NCI-H510A (cell line): ENCODE measurements at places on chromosomes 7 and 10.
A peak's percentile ranks its signal among the peaks of the same experiment; 100 is the strongest.

GRCh38 chr7:25580141-25580540 lies 351.9 kb upstream of the NPVF start:
- DNase-seq = no peak

- DNase-seq = no peak
Observed at GRCh38 chr10:132078746-132079345, 13.1 kb downstream of the JAKMIP3 start.

GRCh38 chr7:157432957-157433576 lies 96.3 kb downstream of the DNAJB6 start:
- DNase-seq = peak; percentile 30

DNA sequence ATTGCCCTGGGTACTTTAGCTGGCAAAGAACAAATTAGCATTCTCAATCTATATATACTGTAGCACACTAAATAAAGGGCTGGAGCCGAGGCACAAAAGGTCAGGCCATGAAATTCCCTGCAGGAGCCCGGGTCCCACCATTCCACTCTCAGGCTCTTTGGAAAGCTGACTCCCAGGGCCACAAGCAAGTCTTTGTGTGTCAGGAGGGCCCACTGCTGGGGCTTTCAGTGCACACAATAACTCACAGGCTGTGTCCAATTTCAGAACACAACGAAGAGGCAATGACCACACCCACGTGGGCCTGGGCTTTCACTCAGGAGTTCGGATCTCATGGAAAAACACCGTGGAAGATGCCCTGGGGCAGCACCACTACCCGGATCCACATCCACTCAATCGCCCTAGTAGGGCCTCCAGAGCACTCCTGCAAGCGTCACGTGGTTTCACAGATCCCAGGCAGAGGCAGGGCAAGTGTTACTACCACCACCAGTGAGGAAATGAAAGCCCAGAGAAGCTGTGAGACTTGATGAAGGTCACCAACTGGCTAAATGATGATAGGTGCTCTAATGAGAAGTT lies 60.3 kb downstream of the COBL start:
- DNase-seq = no peak

GRCh38 chr10:52778511-52779392 lies 6.2 kb upstream of the MBL2 start:
- no peak for DNase-seq

DNA sequence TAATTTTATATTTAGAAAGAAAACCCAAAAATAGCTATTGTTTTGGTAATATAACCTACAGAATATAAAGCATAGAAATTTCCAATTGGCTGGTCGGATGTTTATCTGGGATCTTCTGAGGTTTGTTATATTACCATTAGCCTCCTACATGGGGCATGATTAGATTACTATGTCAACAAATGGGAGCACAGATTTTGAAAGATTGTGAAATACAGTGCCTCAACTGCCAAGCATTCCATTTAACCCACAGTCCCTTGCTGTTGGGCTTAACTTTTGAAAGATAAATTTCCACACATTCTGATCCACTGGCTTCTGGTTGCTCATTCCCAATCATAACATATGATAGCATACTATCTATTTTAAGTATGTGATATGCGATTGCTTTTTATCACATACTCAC lies 455.4 kb upstream of the C7orf33 start:
- no peak for DNase-seq

GRCh38 chr10:122503886-122504609 lies 42.7 kb downstream of the HTRA1 start:
- no peak for DNase-seq

DNA sequence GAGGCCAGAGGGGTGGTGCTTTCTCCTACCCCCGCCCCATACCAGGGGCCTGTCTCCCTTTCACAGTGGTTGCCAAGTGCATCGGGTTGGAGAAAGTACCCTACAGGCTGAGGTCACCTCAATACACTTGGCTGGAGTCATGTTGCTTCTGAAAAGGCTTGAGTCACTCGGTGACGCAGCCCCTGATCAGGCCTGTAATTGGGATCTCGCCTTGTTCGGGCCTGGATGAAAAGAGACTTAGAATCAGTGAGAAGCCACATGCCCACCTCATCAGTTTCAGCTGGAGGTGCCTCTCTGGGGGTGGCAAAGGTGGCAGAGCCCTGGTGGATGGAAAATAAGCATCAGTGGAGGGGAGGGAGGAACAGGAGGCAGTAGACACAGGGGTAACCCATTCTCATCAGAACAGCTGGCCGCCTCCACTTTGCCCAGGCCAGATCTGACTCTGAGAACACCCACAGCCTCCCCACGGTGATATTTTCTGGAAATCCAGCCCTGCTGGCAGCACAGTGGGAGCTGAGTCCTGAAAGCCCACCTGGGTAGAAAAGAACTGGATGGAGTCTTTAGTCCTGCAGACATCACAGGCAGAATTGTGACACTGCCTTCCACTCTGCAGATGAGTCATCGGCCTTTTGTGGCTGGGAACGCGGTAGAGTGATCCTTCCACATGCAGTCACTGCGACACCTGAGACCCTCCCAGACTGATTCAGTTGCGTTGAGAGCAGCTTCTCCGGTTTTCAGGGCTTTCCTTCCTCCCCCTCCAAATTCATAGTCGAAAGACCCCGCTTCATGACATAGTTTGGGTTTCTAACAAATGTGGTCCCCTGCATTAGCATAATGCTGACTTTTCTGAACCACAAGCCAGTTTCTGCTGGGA lies 108.0 kb downstream of the GRK5 start:
- DNase-seq = no peak

DNA sequence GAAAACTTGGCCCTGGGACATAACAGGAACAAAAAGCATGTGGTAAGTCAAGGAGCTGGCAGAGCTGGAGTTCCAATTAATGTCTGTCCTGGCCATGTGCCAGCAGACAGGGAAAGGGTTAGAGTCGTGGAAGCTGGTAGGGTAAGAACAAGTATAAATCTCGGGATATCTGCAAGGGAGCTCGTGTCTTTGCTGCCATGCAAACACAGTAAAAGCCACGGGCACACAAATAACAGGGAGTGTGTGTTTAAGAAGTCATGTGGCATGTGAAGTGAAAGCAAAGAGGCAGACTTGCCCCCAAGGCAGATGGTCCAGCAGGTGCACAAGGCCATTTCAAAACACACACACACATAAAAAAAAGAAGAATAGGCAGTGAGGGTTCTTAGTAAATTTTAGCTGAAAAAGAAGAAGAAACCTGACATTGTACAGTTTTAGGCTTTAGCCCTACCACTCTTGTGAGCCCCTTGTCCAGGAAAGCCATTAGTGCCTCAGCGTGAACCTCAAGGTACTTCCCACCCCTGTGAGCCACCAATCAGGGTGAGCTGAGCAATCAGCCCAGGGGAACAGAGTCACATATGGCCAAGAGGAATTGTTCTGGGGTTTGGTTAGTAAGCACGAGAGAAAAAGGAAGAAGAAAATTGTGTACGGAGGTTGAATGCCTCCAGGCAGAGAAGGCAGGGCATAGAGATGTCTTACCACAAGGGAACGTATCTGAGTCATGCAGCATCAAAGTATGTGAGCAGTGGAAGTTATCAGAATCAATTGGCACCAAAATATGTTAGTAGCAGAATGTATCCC lies 32.8 kb upstream of the ARHGAP12 start:
- DNase-seq = no peak
